ENCODE measurements at places on chromosomes 7 and 10.
A peak's percentile ranks its signal among the peaks of the same experiment; 100 is the strongest.

DNA sequence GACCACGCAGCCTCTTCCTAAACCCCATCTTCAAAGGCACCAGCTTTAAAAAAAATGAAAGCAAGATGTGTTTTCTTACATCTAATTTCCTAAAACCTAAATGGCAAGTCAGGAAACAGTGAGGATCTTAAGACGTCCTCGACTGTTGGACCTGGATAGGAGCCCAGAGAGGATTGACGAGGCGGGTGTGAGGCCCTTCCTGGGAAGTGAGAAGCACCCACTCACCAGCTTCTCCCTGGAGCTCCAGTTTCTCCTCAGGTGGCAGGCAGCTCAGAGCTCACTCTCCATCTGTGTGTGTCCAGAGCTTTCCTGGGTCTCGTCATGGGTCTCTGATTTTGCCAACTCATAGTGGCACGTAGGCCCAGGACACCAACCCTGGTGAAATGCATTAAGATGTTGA is 614.0 kb upstream of the AUTS2 start:
- no peak for DNase-seq

- no peak for DNase-seq
Measured at GRCh38 chr7:1672851-1673486, 2.9 kb downstream of the ELFN1 start.

GRCh38 chr10:27568196-27569175 is 64.4 kb downstream of the RAB18 start:
- DNase-seq, result peak; percentile 17

- peak; percentile 73 for DNase-seq
Measured at GRCh38 chr10:6279540-6280267, 77.0 kb downstream of the PFKFB3 start.

GRCh38 chr7:94410413-94411187 is 15.9 kb downstream of the COL1A2 start:
- DNase-seq, result no peak

DNA sequence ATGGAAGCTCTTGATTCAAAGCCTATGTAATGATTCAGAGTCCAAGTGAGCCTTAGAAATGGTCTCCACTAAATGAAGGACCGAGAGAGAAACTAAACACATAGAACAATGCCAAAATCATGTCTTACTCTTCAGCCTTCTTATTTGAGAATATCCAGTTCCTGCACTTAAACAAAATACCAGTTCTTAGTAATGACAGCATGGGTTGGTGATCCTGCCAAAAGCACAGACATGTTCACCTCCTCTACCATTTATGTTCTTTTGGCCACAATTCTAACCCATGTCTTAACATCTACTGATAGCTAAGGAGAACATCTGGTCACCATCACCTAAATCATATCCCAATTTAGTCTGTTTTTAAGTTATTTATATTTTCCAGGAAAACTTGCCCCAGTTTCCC is 239.6 kb upstream of the PTN start:
- no peak for DNase-seq

GRCh38 chr7:1546909-1547776 is 8.9 kb downstream of the TMEM184A start:
- DNase-seq, result no peak

- no peak for DNase-seq
Measured at GRCh38 chr7:124908259-124908658, 21.4 kb downstream of the POT1 start.

DNA sequence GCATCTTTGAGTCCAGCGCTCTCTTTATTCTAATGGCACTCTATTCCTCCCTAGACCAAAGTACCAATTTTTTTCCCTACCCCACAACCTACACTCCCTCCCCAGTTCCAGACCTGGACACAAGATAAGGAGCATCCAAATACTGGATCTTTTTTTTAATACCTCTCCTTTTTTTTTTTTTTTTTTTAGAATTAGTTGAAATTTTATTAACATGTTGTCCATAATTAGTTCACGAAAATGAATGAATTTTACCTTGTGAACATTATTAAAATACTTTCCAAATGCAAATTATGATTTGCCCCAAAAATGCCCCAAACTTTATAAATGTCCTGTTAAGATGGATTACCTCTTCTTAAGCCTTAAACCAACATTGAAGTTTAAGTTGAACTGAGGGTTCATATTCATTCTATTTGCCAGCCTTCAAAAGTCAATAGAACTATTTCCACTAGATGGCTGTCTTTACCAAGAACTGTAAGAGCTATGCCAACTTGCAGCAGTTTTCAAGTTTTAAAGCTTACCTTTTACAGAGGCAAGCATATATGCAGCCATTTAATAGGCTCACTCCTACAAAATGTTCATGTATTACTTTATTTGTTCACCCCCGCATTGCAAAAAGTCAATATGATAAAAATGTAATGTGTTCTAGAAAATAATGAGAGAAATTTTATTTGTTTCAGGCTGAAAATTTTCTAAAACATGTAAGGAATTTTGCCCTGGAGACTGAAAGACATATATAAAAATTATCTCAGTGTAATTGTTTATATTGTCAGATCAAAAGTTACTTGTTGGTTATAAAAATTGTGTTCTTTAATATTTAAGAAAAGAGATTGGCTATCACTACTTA is 39.7 kb upstream of the TNKS2 start:
- DNase-seq, result peak; percentile 41

DNA sequence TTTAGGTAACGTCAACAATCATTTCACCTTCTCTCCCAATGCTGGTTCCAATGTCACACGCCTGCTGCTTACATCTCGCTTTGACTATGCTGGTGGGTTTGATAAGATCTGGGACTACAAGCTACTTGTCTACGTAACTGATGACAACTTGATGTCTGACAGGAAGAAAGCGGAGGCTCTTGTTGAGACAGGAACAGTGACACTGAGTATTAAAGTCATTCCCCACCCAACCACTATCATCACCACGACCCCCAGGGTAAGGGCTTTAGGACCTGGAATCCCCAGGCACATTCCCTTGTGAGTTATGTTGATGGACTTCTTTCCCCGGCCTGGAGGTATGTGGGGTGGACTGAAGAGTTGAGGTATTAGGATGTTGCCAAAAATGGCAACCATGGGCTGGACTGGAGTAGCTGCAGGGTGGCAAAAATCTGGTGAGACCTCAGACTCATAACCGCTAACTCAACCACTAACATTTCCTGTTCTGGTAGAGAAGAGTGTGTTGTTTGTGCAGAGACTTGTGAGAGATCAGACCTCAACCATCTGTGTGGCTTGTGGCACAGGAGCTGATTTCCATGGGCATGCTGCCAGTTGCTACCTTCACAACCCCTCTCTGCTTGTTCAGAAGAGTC is 59.2 kb downstream of the CDHR3 start:
- no peak for DNase-seq

GRCh38 chr7:52355053-52355452 is 680.4 kb upstream of the POM121L12 start:
- no peak for DNase-seq

Data from AG08395 (cell line).